ENCODE measurements at places on chromosomes 11 and 22. TPM values are rescaled to one million over a fixed set of nuclear protein-coding genes. Genes with fewer than 3 reads are reported as not detected.

DNA sequence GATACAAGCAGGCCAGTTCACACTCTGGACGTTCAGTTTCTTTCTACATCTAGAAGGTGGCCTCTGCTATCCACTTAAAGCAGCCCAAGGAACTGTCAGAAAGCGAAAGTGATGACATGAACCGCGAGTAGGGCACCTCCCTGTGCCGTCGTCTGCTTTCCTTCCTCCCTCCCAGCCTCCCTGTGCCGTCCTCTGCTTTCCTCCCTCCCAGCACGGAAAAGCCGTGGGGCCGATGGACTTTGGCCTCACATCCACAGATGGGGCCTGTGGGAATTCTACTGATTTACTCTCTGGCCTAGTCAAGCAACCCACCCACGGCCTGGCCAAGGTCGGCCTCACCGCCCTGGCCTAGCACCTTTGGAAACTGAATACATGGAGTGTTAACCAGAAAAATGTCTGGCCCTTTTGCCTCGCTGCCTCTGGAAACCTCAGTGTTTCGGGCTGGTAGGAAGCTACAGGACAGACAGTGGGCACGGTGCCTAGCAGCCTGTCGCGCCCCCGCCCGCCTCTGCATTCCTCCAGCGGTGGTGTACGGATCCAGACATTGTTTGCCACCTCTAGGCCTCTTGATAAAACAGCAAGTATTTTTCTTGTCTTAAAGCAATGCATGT is 14.2 kb downstream of the PEX26 start:
- DNase-seq, result peak; percentile 88

The ARHGAP20 gene
- polyA plus RNA-seq, result 1.4 TPM

DNA sequence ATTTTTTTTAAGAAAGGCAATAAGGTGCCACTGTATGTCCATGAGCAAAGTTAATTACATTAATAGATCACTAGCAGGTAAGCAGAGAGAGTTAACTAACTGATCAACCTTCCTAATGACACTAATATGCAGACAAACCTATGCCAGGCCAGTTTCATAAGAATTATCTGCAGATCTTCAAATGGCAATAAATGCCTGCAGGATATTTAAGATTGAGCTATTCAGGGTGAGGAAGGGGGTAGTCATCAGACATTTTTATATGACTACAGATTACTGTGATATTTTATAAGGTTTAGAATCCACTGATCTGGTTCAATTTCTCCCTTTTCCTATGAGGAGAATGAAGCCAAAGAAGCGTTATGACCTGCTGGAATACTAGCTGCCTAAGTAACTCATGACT is 30.2 kb downstream of the CARD18 start:
- no peak for DNase-seq

DNA sequence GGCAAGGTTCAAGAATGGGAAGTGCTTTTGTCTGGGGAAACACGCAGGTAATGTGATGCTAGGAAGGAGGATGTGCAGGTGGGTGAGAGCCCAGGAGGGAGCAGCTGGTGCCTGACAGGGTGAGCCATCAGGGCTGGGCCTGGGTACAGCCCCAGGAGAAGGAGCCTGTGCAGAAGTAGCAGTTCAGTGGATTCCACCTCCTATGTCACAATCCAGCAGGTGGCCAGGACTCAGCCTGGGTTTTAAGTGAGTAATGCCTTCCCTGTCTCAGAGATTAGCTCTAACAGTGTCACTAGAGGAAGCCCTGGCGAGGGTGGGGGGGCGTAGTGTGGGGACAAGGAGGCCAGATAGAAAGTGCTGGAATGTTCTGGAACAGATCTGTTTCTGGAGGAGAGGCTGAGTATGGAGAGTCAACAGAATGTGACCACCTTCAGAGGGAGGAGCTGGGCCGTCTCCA is 8.1 kb downstream of the RIC8A start:
- DNase-seq, result no peak

DNA sequence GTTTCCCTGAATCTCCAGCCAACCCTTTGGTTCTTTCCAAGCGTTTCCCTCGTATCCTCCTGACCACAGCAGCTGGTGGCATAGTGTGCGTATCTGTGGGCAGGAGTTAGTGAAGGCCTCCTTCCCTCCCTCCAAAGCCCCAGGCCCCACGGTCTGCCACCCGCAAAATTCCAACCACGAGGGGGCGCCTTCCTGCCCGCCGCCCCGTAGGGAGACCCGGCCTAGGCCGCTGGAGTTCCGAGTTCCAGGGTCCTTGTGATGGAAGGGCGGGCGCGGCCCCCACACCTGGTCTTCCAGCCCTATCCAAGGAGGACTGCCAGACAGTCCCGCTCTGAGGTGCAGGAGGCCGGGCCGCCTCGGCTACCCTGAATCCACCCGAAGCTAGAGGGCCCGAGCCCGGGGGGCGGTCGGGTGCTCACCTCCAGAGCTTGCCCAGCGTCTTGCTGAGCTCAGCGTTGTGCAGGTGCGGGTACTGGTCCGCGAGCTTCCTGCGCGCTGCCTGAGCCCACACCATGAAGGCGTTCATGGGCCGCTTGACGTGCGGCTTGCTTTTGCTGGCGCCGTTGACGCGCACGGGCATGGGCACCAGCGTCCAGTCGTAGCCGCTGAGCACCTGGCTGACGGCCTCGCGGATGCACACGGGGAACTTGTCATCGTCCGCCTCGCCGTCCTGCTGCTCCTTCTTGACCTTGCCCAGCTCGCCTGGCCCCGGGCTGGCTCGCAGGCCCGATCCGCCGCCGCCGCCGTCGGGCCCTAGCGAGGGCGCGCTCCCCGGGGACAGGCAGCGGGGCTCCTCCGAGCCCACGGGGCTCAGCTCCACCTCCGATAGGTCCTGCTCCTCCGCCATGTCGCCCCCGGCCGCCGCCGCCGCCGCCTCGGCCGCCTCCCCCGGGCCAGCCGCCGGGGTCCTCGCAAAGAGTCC is 1.2 kb downstream of the SOX10 start:
- peak; percentile 44 for DNase-seq

DNA sequence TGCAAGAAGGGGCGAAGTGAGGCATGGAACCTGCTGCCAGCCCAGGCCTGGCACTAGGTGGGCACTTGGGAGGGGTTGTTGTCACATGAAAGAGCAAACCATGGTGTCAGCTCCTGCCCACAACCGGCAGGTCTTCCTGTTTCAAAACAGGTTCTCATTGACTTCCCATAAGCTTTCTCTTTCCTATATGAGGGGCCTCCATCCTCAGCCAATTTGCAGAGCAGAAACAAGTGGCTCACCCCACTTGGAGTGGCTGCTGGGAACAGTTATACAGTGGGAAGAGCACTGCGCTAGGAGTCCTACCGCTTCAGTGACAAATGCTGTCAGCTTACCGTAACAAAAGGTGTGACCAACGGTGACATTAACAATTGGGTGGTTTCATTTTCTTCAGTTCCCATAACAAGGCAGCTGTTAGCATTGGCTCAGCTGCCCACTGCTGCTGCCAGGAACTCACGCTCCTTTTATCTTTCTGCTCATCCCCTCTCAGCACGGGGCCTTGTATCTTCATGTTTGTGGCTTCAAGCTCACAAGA is 10.2 kb upstream of the SSTR3 start:
- no peak for DNase-seq

The MB gene
- polyA plus RNA-seq, result 2.2 TPM
